ENCODE measurements at places on chromosomes 5 and 9. TPM values are rescaled to one million over a fixed set of nuclear protein-coding genes. Genes with fewer than 3 reads are reported as not detected.

DNA sequence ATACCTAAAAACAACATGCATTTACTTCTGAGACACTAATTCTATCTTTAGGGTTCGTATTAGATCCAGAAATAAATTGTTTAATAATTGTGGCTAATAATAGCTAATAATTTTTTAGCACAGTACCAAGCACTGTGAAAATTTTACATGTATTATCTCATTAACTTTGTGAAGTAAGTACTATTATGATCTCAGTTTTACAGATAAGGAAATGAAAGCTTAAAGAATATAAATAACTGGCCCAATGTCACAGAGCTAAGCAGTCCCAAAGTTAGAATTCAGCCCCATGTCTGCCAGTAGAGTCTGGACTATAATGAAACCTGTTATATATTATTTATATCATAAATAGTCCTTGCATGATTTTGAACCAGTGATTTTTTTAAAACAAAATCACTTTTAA lies 163.3 kb downstream of the NIPBL start:
- no peak overlapping the region for H3K27ac ChIP-seq
- DNase-seq, result no peak
- peaks cover 19% of the 10 kb centered on the region for H3K36me3 ChIP-seq
- H3K27me3 ChIP-seq, result no peaks in the 10 kb centered on the region

GRCh38 chr9:137319739-137320551 lies 17.9 kb upstream of the NRARP start:
- no peak overlapping the region for H3K4me3 ChIP-seq
- H3K27ac ChIP-seq, result no peak overlapping the region
- no peak for DNase-seq
- H3K36me3 ChIP-seq, result no peaks in the 10 kb centered on the region

DNA sequence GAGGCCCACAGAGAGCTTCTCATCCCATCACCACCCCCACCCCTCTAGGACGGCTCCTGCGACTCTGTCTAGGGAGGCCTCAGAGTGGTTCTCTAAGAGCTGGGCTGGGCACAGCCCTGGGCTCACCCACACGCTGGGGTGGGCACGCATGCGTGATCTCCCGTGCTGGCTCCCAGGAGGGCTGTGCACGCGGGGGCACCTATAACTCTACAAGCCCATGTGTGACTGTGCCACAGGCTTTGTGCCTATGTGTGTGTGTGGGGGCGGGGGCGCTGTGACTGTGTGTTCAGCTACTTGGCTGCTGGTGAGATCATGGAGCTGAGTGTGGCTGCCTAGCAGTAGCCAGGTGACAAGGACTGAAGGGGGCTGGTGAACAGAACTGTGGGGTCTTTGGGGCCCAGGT lies 32.2 kb downstream of the NDUFA8 start:
- peaks cover 12% of the 10 kb centered on the region for H3K4me1 ChIP-seq
- no peaks in the 10 kb centered on the region for H3K36me3 ChIP-seq
- peak; percentile 28 for DNase-seq

The CCDC180 gene
- 0.11 TPM for total RNA-seq

The IL7R gene
- total RNA-seq, result 12.6 TPM
